ENCODE measurements at places on chromosomes 2 and 18. TPM values are rescaled to one million over a fixed set of nuclear protein-coding genes. Genes with fewer than 3 reads are reported as not detected.

CROCC2 gene
- 0.20 TPM for total RNA-seq

NEU4 gene
- total RNA-seq, result not detected

TDRD15 gene
- total RNA-seq, result not detected

CRYGC gene
- total RNA-seq, result not detected

EPB41L3 gene
- 130 TPM for total RNA-seq

SLC30A3 gene
- not detected for total RNA-seq

SERPINB3 gene
- total RNA-seq, result not detected

CPLX4 gene
- total RNA-seq, result not detected

GKN2 gene
- total RNA-seq, result not detected

INHBB gene
- total RNA-seq, result 0.20 TPM

Measured in subcutaneous preadipocyte (primary cell).